ENCODE measurements at places on chromosomes 12 and 14.

DNA sequence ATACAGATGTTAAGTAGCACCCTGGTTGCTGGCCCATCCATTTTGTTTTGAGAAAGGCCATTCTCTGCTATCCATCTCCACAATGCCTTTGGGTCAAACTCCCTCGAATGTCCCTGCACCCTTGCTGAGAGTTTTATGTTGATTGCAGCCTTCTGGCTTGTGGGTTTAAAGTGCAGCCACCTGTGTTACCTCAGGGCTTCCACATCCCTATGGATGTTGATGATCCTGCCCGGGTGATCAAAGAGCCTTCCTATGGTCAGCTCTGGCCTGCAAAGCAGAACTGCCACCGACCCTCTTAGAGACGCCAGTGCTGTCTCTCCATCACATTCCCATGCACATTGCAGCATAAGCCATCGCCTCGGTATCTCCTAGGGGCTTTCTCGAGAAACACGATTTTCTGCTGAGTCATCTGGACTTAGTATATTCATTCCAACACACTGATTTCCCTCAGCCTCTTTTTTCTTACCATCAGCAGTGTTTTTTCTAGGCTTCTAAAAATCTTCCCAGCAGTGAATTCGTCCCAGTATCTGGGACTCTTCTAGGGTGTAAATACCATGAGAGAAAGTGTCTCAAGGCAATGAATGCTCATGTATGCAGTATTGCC is 585.7 kb upstream of the TMEM132C start:
- no peak for DNase-seq

- DNase-seq = no peak
These were observed 51.4 kb upstream of the OR9K2 start for GRCh38 chr12:55074806-55075205.

GRCh38 chr14:80624581-80624980 is 317.0 kb downstream of the CEP128 start:
- DNase-seq = peak; percentile 76

- DNase-seq = no peak
These were observed 1823.6 kb upstream of the FLRT2 start for GRCh38 chr14:83706231-83706954.

DNA sequence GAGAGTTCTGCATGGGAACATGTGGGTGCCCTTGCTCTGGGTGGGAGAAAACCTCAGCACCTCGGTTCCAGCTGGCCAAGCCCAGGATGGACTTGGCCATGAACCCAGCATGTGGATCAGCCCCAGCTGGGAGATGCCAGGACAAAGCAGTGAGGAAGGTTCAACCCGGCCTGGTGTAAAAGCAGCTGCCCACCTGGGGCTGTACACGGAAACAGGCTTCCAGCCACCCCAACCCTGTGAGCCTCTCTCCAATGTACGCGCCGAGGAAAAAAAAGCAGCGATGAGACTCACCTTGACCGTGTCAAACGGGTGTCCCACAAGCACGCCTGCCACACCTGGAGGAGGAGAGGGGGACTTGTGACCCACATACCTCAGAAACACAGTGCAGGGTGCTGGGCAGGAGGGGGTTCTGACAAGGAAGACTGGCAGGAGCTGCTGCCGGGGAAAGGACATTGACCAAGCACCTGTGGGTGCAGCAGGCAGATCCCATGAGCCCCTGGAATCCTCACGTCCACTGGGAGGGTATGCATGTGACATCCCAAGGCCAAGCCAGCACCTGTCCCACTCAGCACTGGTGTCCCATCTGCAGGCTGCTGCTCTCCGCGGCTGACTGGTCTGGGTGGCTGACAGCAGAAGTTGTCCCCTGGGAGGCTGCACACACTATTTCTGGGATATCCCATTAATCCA is 7.5 kb downstream of the SLC25A29 start:
- DNase-seq = no peak

- no peak for DNase-seq
These were observed 161.6 kb upstream of the PWP1 start for GRCh38 chr12:107523775-107524535.

DNA sequence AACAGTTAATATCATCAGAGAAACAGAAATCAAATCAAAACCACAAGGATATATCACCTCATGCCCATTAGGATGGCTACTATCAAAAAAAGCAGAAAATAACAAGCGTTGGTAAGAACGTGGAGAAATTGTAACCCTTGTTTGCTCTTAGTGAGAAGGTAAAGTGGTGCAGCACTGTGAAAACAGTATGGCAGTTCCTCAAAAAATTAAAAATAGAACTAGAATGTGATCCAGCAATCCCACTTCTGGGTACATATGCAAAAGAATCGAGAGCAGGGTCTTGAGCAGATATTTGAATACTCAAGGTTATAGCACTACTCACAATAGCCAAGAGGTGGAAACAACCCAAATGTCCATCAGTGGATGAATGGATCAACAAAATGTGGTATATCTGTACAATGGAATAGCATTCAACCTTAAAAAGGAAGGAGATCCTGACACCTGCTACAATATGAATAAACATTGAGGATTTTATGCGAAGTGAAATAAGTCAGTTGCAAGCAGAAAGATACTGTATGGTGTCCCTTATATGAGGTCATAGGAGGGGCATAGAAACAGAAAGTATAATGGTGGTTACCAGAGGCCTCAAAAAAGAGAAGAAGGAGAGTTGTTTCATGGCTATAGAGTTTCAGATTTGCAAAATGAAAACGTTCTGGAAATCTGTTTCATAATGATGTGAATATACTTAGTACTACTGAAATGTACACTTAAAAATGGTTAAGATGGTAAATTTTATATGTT is 131.0 kb upstream of the EEA1 start:
- DNase-seq = no peak

GRCh38 chr14:91144425-91145145 is 30.7 kb downstream of the DGLUCY start:
- peak; percentile 27 for DNase-seq

DNA sequence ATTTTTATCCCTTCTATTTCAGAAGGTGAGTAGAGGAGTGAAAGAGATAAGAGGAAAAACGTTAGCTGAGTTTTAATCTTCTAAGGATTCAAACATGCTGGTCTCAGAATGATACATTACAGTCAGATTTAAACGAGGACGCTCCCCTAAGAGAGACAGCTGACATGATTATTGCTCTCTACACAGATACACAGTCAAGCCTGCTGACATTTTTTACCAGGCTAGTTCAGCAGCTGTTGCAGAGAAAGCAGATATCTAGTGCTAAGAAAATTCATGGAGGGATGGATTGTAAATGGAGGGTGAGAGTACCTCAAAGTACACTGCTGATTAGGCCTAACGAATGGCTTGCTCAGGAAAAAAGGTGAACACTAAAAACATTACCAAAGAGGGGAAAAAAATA is 31.9 kb upstream of the SOS2 start:
- DNase-seq = no peak

DNA sequence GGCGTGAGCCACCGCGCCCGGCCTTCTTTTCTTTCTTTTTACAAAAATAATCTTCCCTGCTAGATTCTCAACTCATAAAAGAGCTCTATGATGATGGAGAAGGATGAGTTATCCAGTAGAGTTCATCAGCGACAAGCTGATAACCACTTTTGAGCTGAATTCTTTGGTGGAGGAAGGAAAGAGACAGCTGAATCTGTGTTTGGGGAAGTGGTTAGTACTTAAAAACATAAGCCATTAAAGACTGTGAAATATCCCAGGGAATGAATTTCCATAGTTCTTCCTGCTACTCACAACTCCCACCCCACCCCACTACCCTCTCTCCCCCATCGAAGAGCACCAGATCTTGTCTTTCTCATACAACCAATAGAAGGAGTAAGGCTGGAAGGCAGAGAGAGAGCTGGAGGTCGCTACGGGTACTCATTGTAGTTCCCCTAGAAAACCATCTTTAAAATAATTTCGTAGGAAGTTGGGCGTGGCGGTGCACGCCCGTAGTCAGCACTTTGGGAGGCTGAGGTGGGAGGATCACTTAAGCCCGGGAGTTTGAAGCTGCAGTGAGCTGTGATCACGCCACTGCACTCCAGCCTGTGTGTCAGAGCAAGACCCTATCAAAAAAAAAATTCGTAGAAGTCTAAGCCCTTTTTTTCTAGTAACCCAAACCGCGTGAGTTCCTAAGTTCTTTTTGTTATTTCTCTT is 647 bp upstream of the ESPL1 start:
- DNase-seq = no peak

DNA sequence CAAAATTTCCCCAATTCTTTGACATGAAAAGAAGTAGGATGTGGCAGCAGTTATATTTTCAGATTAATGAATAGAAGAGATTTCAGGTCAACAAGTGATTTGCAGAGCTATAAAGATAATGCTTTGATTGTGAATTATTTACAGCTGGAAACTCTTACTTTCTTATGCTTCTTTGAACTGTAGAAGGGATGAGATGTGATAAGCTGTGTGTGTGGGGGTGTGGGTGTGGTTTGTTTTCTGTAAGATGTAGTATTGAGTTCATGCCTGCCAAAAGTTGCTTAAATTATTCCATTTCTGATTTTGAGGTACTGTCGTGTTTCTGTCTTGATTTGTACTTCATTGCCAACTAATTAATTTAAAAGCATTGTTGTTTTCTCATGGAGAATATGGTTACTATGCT is 22.7 kb downstream of the AEBP2 start:
- no peak for DNase-seq

- no peak for DNase-seq
These were observed 572 bp downstream of the RAN start for GRCh38 chr12:130872179-130873096.

GRCh38 chr12:98769068-98769467 is 124.0 kb downstream of the APAF1 start:
- no peak for DNase-seq

DNA sequence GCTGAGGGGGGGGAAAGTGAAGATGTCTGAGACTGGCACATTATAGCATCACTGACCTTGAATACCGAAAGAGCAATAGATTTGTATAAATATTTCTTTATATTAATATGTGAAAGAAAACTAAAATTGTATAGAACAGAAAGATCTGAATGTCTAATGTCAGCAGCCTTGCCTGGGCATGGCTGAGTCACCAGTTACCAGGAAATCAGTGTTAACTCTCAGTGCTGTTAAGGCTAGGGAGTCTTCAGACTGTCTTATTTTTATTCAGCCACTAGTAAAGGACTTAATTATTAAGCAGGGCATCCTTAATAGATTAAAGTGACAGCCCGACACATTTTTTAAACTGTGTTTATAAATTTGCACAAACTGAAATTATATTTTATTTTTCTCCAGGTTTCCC is 122.9 kb upstream of the AEBP2 start:
- no peak for DNase-seq

- no peak for DNase-seq
These were observed 83.4 kb downstream of the PRORP start for GRCh38 chr14:35205737-35206136.

DNA sequence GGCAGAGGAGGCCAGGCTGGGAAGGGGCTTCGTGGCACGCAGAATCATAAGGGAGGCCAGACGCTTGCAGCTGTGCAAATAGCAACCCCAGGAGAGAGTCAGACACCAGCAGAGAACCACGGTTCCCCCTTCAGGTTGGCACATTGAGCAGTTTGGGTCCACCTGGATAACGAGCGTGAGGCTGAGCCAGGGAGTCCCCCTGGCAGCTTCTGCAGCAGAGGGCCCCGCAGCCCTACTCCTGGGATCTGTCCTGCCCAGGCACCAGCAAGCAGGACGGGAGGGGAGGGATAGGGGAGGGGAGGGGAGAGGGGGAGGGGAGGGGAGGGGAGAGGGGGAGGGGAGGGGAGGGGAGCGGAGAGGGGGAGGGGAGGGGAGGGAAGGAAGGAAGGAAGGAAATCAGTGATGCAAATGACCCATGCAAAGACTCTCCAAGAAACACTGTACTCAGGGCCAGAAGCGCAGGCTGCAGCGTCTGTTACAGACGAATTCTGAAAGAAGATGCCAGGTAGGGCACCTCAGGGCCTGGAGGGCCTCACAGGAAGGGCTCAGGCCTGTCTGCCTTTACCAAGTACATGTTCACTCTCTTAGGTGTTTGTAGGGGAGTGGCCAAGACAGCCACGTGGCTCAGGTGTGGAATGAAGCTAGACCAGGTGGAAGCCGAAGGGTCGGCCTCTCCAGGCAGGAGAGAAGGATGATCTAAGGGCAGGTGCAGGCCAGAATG is 32.3 kb upstream of the MMP17 start:
- DNase-seq = no peak

- no peak for DNase-seq
These were observed 36.6 kb downstream of the TAOK3 start for GRCh38 chr12:118336123-118336522.

GRCh38 chr12:30980955-30981662 is 54.6 kb downstream of the TSPAN11 start:
- no peak for DNase-seq

DNA sequence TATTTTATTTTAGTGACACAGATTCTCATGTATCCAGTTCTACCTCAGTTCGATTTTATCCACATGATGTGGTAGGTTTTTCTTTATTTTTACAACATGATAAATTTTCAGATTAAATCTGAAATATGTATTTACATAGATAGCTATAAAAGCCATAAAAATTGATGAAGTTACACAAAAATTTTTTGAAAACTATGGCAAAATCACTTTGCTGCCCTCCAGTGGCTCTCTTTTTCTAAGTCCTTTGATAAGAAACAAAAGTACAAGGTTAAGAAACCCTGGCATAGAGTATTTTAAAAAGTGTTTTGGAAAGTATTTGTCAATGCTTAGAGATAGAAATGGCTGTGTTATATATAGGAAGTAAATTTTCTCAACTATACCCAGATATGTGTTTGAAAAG is 104.2 kb downstream of the PCNX1 start:
- no peak for DNase-seq

- peak; percentile 1 for DNase-seq
These were observed 310.0 kb downstream of the ADAMTS20 start for GRCh38 chr12:43241986-43242385.

GRCh38 chr14:36663404-36664321 is 2.0 kb downstream of the PAX9 start:
- no peak for DNase-seq

DNA sequence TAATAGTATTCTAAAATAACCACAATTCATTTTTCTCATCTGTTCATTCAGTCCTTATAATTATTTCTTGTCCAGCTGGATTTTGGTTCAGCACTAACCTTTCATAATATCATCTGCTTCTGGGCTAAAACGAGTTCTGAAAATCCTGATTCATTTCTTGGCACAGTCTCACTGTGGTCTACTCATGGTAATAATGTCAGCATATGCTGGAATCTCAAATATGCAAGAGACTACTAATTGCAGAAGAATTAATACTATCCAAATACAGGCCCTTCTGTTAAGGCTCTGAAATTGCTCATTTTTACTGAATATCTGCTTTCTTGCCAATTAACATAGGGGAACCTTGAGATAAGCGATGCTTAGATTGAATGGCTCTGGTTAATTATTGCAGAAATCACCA is 597.1 kb downstream of the RPL10L start:
- peak; percentile 91 for DNase-seq

- DNase-seq = no peak
These were observed 935 bp upstream of the ADSS1 start for GRCh38 chr14:104722938-104723650.

DNA sequence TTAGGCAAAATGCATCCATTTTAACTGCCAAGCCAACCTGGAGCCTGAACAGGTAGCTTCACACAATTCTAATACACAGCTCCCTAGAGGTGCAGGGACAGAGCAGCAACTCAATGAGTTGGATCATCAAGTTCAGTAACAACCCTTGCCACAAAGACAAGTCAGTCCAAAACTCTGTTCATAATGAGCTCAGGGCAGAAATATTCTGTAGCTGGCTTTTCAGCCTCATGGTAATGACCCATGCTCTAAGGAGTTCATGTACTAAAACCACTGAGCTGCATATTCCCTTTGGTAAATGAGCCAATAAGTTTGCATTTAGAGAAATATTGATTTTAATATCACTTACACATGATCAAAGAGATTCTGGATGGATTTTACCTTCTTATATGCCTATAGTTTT is 316.1 kb downstream of the SEC23A start:
- no peak for DNase-seq
